ENCODE measurements at places on chromosomes 7 and 10.

DNA sequence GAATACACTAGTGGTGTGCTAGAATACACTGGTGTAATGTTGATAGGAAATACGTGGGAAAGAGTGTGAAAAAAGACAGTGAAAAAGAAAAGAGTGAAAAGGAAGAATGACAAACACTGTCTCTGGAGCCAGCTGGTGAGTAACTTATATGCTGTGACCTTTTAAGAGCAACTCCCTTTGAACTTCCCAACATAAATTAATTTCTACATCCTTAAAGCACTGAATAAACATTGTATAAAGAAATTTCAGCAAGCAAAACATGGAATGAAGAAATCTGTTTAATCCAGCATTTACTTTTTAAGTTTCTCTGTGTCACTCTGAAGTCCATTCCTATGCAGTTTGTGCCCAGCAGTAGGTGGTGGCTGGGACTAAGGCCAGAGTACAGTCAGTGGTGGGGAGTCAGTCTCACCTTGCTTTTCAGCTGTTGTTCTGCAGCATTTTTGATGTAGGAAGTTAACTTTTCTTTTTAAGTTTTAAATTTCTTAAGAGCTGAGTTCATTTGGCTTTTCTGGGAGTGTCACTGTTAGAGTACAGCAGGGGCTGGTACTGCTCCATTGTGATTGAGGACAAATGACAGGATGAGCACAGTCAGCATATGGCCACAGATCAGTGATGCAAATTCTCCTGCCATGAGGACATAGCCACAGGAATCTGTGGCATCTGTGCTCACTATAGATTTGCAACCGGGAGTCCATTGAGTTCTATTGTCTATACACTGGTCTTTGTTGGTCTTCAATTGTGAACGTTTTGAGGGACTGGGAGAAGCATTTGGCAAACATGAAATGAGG, 321.8 kb downstream of the ZNF248 start:
- DNase-seq: no peak

DNA sequence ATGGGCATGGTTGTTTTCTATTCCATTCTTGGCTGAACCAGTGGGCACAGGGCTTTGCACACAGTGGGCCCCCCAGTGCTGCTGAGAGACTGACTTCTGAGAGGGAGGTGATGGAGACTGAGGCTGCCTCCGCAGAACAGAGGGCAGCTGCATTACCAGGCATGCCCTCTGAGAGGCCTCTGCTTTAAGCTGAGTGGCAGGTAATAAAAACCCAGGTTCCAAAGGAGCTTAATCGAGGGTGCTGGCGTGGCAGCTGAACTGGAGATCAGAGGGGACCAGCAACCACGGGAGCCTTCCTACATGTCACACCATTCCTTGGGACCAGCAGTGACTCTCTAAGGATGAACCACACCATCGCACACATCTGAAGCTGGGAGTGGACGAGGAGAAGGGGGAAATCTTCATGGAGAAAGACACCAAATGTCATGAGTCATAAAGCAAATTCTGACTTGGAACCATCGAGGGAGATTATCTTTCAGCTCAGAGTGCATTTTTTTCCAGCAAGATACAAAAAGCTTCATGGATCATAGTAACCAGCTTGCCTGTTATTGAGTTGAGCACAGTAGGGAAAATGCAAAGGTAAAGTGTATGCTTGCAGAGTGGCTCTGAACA, 24.6 kb downstream of the HIPK2 start:
- no peak for DNase-seq

DNA sequence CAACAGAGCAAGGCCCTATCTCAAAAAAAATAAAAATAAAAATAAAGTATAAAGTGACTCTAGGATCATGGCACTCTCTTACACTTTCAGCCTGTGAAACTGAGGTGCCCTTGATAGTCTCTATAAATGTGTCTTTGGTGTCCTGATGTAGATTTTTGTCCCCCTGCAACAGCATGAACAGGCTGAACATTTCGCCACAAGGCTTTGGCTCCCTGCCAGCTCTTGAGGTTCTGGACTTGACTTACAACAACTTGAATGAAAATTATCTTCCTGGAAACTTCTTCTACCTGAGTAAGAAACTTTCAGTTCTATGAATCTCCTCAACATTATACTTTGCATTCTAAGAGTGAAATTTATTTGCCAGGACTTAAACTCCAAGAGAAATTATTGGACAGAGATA, 48.1 kb upstream of the BMS1 start:
- peak; percentile 24 for DNase-seq

DNA sequence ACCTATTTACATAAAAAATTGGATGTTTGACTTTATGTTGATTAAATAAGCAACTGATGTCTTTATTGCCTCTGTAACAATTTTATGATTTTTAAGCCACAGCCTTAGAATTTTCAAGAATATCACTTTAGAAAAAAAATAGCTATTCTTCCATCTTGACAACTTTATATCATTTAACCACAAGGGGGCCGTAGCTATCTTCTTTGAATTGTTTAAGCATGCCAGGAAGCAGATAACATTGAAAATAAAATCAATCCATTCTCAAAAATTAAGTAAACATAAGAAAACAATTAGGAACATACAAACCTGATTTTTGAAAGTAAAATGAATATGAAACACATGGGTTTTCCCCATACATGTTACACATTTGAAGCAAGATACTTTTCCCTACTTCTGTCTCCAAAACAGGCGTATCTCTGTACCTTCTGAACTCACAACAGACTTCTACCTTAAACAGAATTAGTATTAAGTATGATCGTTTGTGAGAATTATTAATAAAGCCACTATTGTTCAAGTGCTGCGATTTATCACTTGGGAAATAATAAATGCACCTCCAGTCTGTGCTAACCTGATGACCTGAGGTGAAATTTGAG, 209.0 kb downstream of the CACNA2D1 start:
- DNase-seq: no peak

DNA sequence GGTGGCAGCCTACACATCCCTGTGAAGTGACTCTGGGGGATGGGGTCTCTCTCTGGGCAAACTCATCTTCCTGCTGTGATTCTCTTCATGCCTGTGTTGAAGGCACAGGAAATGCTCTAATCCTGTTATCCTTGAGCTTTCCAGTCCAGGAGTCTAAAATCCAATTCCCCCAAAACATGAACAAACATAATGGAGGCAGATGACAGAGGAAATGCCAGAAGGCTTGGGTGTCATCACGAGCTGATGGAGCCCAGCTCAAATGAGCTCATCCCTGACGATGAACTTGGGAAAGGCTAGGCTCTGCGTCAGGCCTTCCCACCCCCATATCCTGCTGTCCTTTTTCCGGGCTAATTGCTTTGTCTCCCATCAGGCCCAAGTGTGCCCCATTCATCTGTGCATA, 165.9 kb upstream of the PODXL start:
- DNase-seq: no peak

DNA sequence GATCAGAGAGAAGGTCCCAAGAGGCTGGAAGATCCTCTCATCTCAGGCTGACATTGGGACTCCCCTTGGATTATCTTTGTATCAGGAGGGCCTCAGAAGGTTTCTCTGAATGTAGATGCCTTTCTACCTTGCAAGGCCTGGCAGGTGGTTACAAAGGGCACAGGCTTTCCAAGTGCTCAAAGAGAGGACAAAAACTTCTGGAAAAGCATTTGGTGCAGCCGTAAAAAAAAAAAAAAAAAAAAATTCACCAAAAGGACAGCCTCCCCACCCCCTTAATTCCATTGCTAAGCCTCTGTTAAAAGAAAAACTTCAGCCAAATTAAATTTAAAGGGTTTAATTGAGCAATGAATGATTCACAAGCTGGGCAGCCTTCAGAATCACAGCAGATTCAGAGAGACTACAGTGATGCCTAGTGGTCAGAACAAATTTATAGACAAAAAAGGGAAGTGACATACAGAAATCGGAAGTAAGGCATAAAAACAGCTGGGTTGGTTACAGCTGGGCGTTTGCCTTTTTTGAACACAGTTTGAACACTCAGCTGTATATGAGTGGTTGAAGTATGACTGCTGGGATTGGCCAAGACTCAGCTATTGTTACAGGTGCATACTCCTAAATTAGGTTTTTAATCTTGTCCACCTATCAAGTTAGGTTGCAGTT, 42.5 kb upstream of the LRGUK start:
- no peak for DNase-seq

GRCh38 chr7:51274001-51274400, 42.6 kb downstream of the COBL start:
- no peak for DNase-seq

- DNase-seq: no peak
Observed at GRCh38 chr7:43674559-43675436, 54.5 kb downstream of the COA1 start.

GRCh38 chr7:30276203-30276900, 8.0 kb upstream of the ZNRF2 start:
- DNase-seq: peak; percentile 57

DNA sequence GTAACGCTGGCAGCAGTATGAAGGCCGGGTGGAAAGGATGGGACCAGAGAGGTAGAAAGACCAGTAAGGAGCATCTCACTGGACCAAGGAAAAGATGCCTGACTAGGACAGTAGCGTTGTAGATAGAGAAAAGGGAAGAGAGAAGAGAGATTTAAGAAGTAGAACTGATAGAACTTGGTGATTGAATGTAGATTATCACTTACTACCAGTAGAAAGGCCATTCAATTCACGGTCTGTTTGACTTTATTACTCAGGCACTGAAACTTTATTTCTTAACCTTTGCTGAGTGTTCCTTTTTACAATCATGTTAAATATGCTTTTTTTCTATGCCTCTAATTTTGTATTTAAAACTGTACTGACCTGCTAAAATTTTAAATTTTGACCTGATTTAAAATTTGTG, 12.2 kb downstream of the MCU start:
- no peak for DNase-seq

DNA sequence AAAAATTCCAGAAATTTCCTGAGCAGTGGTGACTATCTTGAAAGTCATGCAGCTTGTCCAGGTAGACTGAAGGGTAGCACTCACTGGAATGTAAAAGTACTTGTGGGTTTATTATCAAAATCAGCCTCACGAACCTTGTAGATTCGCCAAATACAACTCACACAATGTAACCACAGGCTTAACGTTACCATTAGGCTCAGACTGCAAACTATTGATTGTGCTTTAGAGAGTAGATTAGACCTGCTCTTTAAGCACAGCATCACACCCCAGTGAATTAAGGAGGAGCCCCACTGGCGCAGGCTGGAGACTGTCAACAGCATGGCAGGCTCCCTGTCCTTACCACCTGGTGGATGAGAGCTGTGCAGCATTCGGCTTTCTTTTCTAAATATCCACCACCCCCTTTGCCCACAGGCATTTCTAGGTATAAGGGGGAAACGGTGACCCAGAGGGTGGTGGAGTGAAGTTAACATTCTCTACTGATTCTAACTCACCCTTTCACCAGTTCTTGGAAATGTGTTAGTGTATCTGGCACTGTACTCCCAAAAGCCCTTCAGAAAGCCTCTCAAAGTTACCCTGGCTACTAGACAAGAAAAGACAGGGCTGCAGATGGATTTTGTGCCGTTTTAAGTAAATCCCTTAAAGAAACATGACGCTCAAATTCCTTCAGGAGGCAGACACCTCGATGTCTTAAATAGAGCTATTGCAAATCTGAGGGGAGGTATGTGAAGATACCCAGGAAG, 56.6 kb downstream of the GSDME start:
- no peak for DNase-seq

GRCh38 chr7:20647908-20648776, 32.7 kb downstream of the ABCB5 start:
- DNase-seq: peak; percentile 6

DNA sequence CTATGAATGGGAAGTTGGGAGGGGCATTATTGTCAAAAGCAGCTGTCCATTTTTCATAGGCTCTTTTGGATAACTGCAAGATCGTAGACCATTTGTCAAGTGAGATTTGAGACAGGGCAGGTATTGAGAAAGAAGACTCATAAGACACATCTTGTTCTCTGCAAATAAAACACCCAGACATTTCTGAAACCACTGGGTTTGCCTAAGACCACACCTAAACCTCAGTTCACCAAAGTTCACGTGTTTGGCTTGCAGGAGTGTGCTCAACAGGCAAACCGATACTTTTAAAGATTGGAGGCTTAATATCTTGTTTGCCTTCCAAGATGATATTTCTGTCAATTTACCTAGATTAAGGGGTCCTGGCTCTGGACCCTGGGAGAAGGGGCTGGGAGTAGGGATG, 628.4 kb downstream of the CALN1 start:
- DNase-seq: no peak

DNA sequence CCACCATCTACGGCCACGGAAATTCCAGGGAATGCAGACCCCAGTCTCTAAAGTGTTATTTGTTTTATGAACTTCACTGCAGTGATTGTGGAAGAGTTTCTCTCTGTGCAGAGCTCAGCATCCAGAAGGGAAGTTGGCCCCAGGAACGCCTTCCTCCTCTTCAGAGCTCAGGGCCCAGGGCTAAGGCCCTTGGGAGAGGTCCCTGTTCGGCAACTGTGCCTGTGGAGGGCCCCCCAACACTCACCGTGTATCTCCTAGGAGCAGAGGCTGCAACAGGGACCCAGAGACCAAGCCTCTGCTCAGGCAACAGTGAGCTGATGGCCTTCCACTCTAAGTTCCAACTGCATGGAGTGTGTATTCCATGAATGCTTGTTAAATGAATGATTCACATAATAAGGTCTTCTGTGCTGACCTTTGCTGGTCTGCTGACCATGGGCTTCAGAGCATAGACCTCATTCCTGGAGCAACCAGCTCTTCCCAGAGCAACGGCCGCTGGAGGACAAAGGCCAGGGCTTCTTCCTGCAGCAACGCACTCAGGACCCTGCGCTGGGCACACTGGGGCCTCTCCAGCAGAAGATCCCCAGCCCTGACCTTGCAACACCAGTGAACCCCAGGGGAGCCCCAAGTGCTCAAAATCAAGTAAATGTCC, 7.7 kb downstream of the DIP2C start:
- DNase-seq: no peak

- peak; percentile 37 for DNase-seq
Observed at GRCh38 chr10:6269953-6270867, 67.5 kb downstream of the PFKFB3 start.

DNA sequence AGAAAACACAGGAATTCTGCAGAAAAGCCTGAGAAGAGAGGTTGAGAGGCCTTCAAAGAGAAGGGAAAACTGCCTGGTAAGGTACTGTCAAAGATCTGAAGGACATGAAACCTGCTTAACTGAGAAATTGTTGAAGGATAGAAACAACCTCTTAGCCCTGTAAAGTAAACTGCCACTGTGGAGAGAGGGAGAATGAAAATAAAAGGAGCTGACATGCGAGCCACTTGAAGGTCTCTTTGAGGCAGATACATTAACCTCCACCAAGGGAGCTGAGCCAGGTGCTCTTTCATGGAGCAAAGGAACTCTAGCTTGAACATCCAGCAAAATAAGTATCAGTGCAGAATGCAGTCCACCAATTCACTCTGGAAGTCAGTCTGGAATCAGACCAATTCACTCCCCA, 108.8 kb upstream of the FEZF1 start:
- DNase-seq: no peak
